Left ventricle myocardium inferior (tissue), 1 donor: ENCODE measurements at places on chromosomes 12 and 14. TPM values are rescaled to one million over a fixed set of nuclear protein-coding genes. Genes with fewer than 3 reads are reported as not detected.

DNA sequence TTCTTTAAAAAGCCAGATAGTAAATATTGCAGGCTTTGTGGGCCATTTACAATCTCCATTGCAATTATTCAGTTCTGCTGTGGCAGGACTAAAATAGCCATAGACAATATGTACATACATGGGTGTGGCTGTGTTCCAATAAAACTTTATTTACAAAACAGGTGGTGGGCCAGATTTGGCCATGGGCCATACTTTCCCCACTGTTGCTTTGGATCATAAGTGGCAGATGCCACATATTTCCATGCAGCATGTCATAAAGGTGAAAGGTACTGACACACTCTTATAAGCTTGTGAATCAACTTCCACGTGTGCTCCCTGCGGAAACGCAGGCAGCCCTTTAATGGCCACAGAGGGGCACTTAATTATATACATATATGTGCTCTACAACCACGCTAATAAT lies 244.4 kb upstream of the FOXN3 start:
- no peaks in the 10 kb centered on the region for H3K36me3 ChIP-seq
- no peak for DNase-seq
- no peaks in the 10 kb centered on the region for H3K27me3 ChIP-seq
- peak overlapping the region; percentile 82 for H3K27ac ChIP-seq
- no peak overlapping the region for H3K4me3 ChIP-seq
- peaks cover 24% of the 10 kb centered on the region for H3K4me1 ChIP-seq

DNA sequence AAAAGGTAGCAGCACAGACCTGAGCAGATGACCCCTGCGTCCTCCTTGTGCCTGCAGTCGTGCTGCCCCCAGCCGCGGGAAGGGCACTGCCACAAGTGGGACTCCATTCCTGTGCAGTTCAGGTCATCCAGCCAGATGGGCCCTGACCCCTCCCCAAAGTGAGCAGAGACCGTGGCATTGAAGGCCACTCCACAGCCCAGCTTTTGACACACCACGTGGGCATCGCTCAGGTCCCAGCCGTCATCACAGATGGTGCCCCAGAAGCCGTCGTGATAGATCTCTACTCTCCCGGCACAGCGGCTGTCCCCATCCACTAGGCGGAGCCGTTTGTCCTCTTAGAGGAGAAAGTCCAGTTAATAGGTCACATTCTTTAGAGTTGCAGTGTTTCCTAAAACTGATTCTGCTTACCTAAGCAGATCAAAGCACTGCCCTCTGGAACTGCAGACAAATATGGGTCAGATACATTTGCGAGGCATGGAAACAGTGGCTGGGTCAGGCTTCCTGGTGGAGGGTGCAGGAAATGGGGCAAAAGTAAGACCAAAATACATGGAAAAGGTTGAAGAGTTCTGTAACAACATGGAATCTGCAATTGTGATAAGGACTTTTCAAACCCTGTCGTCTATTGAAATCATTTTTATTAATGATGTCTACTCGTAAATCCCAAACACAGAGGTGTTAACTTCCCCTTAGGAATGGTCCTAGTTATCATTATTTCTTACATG lies 69.4 kb downstream of the CD163L1 start:
- H3K36me3 ChIP-seq = no peaks in the 10 kb centered on the region
- H3K4me3 ChIP-seq = no peak overlapping the region
- no peaks in the 10 kb centered on the region for H3K4me1 ChIP-seq

DNA sequence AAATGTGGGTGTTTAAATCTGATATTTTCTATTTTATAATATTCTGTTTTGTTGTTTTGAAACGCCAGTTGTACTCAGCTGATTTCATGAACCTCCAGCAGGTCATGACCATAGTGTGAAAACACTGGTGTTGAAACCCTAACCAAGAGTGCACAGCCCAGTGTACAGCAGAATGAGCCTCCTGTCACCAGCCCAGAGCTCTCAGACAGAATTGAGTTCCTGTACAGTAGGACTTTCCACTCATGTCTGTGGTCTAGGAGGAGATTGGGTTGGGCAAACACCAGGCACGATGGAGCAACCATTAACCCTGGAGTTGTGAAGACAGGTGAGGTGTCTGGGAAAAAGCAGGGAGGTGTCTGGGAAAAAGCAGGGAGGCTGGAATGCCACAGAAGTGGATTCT lies 908.8 kb downstream of the VRK1 start:
- no peaks in the 10 kb centered on the region for H3K4me1 ChIP-seq
- DNase-seq = no peak
- no peak overlapping the region for H3K27ac ChIP-seq
- no peaks in the 10 kb centered on the region for H3K36me3 ChIP-seq

DNA sequence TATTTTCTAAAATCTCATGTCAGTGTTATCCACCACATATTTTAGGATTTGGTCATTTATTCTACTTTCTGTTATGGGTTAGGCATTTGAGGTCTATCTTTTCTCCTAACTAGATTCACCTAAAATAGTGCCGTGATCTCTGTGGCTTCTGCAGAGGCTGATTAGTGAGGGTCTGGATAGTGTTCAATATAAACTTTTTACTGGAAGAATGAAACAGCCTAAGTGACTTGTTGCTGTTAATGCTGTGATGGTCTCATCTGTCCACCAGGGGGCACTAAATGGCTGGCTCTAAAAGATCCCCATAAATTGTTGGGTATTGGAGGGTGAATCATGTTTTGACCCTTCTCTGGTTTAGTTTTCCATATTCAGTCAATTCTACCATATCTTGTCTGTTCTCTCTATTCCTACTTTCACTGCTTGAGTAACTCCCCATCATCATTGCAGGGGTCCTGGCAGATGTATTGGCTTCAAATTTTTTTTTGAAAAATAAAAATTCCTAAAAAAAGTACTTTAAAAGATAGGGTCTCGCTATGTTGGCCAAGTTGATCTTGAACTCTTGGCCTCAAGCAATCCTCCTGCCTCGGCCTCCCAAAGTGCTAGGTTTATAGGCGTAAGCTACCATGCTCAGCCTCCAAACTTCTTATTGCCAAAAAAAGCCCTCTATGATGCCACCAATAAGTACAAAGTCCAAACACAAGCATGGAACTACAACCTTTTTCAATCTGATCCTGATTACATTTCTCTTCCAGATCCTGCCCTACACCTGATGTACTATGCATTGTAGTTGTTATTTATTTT lies 6.9 kb downstream of the PABPN1 start:
- H3K27ac ChIP-seq = no peak overlapping the region
- peaks cover 12% of the 10 kb centered on the region for H3K4me1 ChIP-seq

GRCh38 chr14:81205639-81206038 lies 15.1 kb downstream of the GTF2A1 start:
- DNase-seq = no peak
- peak overlapping the region; percentile 0 for H3K4me3 ChIP-seq
- H3K27ac ChIP-seq = peak overlapping the region; percentile 57
- H3K4me1 ChIP-seq = peaks cover 18% of the 10 kb centered on the region
- H3K27me3 ChIP-seq = no peaks in the 10 kb centered on the region

The GPR132 gene
- 1.0 TPM for total RNA-seq

GRCh38 chr12:48037267-48037915 lies 33.1 kb upstream of the COL2A1 start:
- DNase-seq = no peak
- no peak overlapping the region for H3K27ac ChIP-seq
- H3K4me1 ChIP-seq = no peaks in the 10 kb centered on the region
- H3K36me3 ChIP-seq = no peaks in the 10 kb centered on the region

DNA sequence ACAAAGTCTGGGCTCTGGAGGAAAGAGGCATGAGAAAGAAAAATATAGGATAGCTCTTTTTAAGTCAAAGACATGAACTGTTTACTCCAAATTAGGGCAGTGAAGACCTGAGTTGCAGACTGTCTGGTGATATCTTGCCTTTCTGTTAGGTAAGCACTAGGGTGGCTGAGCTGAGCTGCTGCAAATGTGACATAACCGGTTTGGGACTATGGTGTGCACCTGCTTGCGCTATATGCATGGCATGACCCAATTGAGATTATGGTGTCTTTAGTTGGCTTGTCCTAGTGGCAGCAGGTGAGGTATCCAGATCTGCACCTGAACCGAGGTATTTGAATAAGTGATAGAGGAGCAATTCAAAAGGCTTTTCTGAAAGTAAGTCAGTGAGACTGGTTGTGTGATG lies 345.6 kb downstream of the APAF1 start:
- no peaks in the 10 kb centered on the region for H3K27me3 ChIP-seq
- H3K4me1 ChIP-seq = no peaks in the 10 kb centered on the region
- no peak overlapping the region for H3K27ac ChIP-seq
- DNase-seq = no peak

The TMX1 gene
- 8.6 TPM for total RNA-seq

GRCh38 chr12:126976579-126976978 lies 1290.4 kb upstream of the TMEM132C start:
- H3K27me3 ChIP-seq = peaks cover 24% of the 10 kb centered on the region
- no peak overlapping the region for H3K27ac ChIP-seq
- no peaks in the 10 kb centered on the region for H3K36me3 ChIP-seq
- H3K4me3 ChIP-seq = no peak overlapping the region
- DNase-seq = no peak

DNA sequence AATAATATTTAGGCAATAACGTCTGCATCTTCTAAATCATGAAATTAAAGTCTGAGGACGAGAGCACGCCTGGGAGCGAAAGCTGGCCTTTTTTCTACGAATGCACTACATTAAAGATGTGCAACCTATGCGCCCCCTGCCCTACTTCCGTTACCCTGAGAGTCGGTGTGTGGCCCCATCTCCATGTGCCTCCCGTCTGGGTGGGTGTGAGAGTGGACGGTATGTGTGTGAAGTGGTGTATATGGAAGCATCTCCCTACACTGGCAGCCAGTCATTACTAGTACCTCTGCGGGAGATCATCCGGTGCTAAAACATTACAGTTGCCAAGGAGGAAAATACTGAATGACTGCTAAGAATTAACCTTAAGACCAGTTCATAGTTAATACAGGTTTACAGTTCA lies 19.3 kb downstream of the CKB start:
- DNase-seq = no peak
- peaks cover 81% of the 10 kb centered on the region for H3K36me3 ChIP-seq
- peaks cover 27% of the 10 kb centered on the region for H3K4me1 ChIP-seq
- H3K27ac ChIP-seq = no peak overlapping the region

DNA sequence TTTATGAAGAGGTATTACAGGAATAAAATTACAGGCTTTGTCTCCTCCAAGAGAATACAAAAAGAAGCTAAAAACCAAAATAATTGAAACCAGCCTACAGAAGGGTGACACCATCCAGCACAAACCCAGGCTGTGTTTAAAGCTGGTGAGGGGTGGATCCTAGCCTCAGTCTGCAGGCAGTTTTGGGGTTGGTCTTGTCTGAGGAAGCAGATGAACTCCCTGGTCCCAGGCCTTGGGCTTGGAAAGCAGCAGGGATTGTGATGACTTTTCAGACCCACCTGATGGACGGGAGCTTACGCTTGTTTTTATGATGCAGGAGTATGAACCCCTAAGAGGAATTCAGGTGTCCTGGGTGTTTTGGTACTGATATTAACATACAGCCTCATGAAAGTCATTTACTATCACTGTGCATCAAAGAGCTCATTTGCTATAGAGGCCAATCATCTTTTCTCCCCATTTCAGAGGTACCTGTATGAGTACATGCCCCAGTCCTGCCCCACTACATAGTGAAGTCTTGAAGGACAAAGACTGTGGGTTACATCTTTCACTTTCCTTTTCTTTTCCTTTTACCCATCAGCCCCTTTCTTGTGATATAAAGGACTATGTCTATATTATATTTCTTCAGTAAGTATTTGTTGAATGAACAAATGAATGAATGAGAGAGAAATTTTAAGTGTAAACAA lies 18.1 kb downstream of the PRICKLE1 start:
- H3K4me3 ChIP-seq = no peak overlapping the region
- no peak for DNase-seq
- no peak overlapping the region for H3K27ac ChIP-seq
- H3K27me3 ChIP-seq = no peaks in the 10 kb centered on the region
- H3K36me3 ChIP-seq = no peaks in the 10 kb centered on the region
